ENCODE measurements at places on chromosomes 3 and 15.
A peak's percentile ranks its signal among the peaks of the same experiment; 100 is the strongest.

GRCh38 chr15:41996921-41997592 is 23.8 kb downstream of the PLA2G4E start:
- no peak for DNase-seq

DNA sequence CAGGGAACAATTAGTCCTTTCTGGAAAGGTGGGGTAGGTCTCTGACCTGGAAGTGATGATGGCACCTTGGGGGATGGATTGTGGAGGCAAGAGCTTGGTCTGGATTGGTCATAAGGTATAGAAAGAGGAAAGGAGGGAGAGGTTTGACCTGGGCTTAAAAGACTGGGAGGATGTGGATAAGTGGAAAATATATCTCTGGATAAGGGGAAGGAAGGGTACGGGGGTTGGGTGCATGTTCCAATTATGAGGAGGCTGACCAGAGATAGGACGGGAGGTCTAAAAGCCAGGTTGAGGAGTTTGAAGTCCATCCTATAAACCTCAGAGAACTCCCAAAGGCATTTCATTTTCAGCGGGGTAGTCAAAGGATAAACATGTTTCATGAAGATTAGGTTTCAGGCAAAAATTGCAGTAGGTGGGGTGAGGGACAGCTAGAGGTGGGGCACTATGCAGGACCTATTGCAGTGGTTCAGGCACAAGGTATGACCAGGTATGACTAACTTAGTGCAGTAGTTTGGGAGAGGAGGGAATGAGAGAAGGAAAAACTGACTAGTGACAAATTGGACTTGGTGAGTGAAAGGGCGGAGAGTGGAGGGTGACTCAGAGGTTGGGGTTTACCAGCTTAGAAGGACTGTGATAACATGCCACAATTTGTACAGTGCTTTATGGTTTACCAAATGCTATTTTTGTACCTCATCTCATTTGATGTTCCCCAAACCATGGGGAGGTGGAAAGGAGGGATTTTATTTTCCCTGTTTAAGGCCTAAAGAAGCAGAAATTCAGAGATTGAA is 10.7 kb downstream of the PDE8A start:
- peak; percentile 26 for DNase-seq

GRCh38 chr15:70385711-70386110 is 288.0 kb upstream of the TLE3 start:
- no peak for DNase-seq

- DNase-seq, result no peak
Measured at GRCh38 chr3:9149566-9149965, 99.9 kb downstream of the SRGAP3 start.

- no peak for DNase-seq
Measured at GRCh38 chr3:49998326-49998725, 58.4 kb downstream of the RBM6 start.

DNA sequence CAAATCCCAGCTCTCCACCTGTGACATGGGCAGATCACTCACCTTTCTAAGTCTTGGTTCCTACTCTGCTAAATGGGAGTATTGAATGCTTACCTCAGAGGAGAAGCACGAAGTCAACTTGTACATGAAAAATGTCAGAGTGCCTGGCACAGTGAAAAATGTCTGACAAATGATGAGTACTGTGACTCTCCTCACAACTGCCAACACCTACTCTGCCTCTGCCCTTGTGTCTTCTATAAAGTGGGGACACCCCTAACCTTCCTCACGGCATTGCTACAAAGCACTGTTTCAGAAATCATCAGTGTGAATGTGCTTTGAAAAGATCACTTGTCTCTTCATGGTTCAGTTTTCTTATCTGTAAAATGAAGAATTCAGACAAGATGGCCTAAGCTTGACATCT is 940 bp upstream of the CCR1 start:
- no peak for DNase-seq

GRCh38 chr15:99113547-99114271 is 8.8 kb downstream of the SYNM start:
- DNase-seq, result no peak

GRCh38 chr3:192892981-192893700 is 24.5 kb downstream of the MB21D2 start:
- peak; percentile 23 for DNase-seq

GRCh38 chr15:42786978-42787377 is 50.0 kb upstream of the CDAN1 start:
- DNase-seq, result no peak

Data from stimulated activated CD4-positive, alpha-beta T cell treated with anti-CD3 and anti-CD28 coated beads, Interleukin-1b, Interleukin-23, amount 100 ng/mL, for 4 hours (primary cell).